ENCODE measurements at places on chromosomes 2 and 18.

DNA sequence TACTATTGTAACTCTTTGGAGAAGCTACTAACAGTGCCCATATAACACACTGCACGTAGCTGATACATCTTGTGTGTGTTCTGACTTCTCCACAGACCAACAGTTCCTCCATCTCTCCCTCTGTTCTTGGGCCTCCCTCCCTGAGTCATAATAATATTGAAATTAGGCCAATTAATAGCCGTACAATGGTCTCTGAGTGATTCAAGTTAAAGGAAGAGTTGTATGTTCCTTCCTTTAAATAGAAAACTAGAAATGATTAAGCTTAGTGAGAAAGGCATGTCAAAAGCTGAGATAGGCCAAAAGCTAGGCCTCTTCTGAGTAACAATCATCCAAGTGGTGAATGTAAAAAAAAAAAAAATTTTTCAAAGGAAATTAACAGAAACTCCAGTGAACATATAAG is 828.4 kb upstream of the CHAC2 start:
- no peak for DNase-seq

DNA sequence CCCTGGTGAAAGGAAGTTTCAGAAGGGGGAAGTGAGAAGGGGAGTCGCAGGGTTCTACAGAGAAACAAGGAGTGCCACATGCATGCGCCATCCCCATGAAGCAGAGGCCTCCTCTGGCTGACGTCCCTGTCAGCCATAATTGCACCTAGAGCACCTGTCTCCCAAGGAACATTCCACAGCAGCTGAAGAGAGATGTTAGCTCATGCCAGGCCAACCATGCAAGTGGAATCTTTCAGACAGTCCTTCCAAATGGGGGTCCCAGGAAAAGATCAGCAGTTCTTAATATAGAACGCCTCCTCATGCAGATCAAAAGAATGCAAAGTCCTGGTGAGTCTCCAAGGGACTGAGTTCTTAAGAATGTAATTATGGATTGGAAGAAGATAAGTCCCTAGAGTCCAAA is 29.6 kb downstream of the MRO start:
- DNase-seq: no peak

- DNase-seq: no peak
Measured at GRCh38 chr2:110903548-110903947, 171.2 kb downstream of the ACOXL start.

GRCh38 chr2:235921508-235922191 is 246.5 kb downstream of the GBX2 start:
- DNase-seq: no peak

GRCh38 chr2:233031556-233032500 is 644 bp upstream of the NEU2 start:
- no peak for DNase-seq

DNA sequence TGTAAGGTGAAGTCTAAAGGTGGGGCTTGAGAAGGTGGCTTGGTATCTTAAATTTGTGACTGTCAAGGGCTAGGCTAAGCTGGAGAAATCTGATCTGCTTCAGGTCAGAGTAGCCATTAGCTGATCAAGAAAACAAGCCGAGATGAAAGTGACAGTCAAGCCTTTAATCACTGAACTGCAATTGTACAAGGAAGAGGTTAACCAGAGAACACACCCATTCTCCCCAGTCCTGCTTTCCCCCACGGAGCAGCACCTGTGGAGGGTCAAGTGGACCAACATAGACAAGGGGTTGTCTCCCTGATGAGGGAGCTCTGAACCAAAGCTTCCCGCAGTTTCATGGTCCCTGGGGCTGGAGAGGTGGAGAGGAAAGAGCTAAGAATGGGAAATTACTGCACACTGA is 901.2 kb downstream of the DCC start:
- no peak for DNase-seq

DNA sequence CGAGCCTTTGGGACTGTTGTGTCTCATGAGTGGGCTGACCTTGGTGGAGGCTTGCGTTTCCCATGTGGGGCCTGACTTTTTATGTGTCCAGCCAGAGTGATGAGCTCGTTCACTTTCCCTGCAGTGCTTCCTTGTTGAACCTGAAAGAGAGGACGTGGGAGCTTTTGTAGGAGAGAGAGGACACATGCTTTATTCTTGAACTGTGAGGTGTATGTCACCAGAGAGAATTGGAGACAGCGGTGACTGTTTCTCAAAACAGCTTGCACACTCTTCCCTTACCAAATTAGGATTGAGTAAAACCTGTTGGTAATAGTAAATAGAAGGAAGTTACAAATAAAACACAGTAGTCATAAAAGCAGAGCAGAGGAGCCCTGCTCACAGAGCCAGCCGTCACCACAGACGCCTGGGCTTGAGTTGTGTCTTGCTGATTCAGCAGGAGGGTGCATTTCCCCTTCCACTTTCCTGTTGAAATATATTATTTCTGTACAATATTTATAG is 60.7 kb downstream of the INPP4A start:
- no peak for DNase-seq

GRCh38 chr18:13548966-13549879 is 177.1 kb downstream of the FAM210A start:
- no peak for DNase-seq

GRCh38 chr2:126796931-126797621 is 101.6 kb upstream of the TEX51 start:
- DNase-seq: no peak

DNA sequence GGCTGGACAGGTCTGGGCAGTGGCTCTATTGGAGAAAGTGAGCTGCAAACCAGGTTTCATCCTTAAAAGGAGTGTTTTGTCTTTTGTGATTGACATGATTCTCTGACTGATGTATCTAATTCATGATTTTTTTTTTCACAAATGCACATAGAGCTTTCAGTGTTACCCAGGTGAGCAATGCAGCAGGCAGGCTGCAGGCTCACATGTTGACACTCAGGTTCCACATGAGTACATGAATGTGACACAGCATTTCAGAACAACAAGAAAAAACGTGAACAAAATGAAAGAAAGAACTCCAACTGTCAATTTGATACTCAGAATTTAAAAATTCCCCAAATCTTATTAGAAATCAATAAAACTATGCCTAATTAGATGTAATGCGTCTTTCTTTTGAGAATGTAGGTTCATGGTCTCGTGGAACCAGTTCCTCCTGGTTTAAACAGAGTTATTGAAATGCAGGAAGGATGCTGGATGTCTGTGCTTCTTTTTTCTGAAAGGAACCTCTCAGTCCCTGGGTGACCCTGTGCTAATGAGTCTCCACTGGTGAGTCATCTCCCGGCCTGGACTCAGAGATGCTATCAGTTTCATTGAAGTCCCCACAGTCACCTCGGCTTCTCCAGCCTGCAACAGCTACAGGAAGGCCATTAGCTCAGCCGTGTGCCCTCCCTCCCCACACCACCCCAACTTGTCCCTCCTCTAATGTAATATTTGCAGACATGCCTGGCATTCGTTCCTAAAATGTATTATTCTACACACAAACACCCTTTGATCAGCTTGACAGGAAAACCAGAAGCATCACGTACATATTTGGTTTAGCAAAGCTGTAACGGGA is 430.4 kb downstream of the LPIN1 start:
- no peak for DNase-seq

GRCh38 chr2:12694990-12695774 is 21.6 kb upstream of the TRIB2 start:
- DNase-seq: no peak

DNA sequence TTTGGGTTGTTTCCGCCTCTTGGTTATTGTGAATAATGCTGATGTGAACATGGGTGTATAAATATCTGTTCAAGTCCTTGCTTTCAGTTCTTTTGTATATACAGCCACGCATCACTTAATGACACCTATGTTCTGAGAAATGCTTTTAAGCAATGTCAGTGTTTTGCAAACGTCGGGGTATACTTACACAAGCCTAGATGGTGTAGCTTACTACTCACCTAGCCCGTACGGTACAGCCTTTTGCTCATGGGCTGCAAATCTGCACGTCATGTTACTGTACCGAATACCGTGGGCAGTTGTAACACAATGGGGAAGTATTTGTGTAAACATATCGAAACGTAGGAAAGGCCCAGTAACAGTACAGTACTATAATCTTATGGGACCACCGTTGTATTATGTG is 12.4 kb downstream of the RALB start:
- no peak for DNase-seq

Measured in right renal cortex interstitium (tissue), 3 donors.